Suprapubic skin (tissue), 4 donors: ENCODE measurements at places on chromosomes 4 and X. TPM values are rescaled to one million over a fixed set of nuclear protein-coding genes. Genes with fewer than 3 reads are reported as not detected.

- DNase-seq: no peak
Observed at GRCh38 chrX:72045141-72045540, 86.6 kb downstream of the RTL5 start.

DNA sequence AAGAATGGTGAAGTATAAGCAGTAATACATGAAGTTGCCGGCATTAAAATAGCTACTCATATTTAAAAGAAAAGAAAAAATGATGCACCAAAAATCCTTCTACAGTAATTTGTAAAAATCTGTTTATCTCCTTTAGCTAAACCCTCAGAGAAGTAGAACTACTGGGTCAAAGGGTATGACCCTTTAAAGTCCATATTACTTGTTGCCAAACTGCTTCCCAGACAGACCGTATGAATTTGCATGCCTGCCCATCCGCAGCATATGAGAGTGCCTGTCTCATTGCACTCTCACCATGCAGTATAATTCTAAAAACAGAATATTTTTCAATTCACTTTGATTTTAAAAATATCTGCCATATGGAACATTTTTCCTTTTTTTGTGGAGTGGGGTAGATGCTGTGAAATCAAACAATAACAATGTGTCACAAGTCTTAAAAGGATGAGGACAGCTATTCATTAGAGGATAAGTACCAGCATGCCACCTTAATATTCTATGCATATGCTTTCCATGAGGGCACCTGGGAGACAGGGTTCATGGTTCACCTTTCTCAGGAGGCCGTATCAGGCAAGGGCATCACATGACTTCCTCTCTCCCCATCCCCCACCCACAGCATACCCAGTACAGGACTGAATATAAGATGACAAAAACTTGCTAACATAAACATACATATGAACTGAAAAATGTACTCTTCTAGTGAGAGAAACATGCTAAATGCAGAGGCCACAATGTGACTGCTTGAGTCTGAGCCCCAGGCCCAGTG, 17.8 kb downstream of the ZDHHC9 start:
- DNase-seq: no peak

The MORC4 gene
- total RNA-seq: 17.4 TPM

The TCEAL6 gene
- total RNA-seq: not detected

The CXCL11 gene
- not detected for total RNA-seq

The SPARCL1 gene
- total RNA-seq: 124 TPM
